ENCODE measurements at places on chromosomes 11 and 22. TPM values are rescaled to one million over a fixed set of nuclear protein-coding genes. Genes with fewer than 3 reads are reported as not detected.
A peak's percentile ranks its signal among the peaks of the same experiment; 100 is the strongest.

GRCh38 chr11:96969251-96969650 is 579.4 kb downstream of the JRKL start:
- DNase-seq, result no peak

KDM4E gene
- total RNA-seq, result not detected

LTO1 gene
- total RNA-seq, result 33.4 TPM

DNA sequence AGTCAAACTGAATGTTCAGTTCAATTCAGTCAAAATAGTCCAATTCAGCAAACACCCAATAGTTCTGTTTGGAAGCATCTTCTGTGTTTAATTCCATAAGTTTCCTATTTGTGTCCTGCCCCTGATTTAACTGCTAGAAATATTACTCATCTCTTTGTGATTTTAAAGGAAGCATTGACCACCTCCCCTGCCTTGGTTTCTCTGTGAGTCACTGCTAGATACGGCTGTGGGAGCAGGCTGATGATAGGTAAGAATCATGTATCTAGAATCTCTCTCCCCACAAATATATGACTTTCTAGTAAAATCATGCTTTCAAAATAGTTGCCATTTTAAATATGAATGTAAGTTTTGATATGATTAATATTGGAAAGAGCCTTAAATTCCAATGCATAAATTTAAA is 888.5 kb downstream of the NTM start:
- DNase-seq, result no peak

OR52N4 gene
- not detected for total RNA-seq

KRTAP5-9 gene
- total RNA-seq, result 0.26 TPM

DNA sequence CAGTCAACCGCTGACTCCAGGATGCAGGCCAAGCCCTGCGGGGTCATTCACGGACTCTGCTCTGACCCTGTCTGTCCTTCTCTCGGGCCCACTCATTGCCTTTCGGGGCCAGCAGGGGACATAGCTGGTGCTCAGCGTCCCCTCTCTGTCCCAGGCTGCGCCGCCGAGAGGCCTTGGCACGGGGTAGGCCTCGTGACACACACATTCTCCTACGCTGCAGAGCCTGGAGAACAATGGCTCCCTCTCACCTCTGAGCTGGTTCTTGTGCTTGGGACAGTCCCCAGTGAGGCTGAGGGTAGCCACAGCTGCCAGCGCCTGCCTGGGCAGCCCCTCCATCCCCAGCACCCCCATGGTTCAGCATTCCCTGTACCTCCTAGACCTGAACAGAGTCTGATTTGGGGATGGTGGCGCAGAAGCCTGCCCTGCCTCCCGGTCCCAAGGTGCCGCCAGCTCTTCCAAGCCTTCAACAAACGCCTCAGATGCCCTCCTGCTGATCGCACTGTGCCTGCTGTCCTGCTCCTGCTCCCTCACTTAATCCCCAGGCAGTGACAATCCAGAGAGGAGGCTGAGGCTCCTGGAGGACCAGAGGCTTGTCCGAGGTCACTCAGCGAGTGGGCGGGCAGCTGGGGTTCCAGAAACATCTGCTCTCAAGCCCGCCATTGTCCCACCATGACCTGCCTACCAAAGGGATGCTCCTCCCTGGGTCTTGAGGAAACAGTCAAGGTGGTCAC is 30.4 kb downstream of the DUSP8 start:
- DNase-seq, result no peak

MMP12 gene
- not detected for total RNA-seq

C2CD2L gene
- total RNA-seq, result 7.3 TPM

DNA sequence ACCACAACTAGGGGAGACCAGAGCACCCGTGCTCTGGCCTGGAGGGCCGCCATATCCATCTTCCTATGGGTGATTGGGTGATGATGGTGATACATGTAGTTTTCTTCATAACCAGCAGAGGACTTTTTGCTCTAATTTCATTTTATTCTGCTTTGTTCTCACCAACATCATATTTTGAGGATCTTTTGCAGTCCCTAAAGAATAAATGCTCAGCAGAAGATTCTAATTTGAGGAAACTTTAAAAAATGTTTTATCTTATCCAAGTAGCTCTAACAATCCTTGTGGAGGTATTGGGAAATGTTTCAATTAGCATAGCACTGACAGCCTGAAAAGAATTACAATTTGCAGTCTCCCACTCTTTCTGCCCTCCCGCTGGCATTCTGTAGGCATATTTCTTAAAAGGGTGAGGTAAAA is 544.0 kb downstream of the NTM start:
- DNase-seq, result no peak

GRCh38 chr11:93715797-93716396 is 25.4 kb downstream of the TAF1D start:
- no peak for DNase-seq

- DNase-seq, result no peak
Measured at GRCh38 chr22:23553924-23554870, 25.9 kb downstream of the IGLL1 start.

SLC36A4 gene
- 36.4 TPM for total RNA-seq

DNA sequence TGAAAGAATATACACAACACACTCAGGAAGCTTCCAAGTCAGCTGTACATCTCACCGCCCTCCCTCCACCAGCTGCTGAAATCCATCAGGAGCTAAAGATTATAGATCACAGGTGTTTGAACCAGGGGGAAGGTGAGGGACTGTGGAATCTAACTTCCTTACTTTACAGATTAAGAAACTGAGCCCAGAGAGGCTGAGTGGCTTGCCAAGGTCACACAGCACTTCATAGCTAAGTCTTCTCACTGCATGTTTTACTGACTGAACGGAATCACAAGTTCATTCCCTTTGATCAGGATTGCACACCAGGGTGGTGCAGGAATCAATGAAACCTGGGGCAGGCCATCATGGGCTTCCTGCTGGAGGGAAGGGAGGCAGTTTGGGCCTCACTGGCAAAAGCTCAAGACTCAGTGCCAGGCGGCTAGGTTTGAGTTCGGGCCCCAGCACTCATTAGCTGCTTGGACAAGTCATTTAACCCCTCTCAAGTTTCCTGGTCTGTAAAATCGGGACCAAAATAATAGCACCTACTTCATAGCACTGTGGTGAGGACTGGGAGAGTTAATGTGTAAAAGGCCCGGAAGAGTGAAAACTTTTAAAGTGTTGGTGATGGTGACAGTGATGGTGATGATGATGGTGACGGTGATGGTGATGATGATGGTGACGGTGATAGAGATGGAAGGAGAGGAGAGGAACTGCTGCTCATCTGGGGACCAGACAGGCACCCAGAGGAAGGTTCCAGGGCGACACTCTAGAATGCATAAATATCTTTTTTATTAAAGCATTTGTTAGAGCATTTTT is 8.2 kb downstream of the CD5 start:
- no peak for DNase-seq

DNA sequence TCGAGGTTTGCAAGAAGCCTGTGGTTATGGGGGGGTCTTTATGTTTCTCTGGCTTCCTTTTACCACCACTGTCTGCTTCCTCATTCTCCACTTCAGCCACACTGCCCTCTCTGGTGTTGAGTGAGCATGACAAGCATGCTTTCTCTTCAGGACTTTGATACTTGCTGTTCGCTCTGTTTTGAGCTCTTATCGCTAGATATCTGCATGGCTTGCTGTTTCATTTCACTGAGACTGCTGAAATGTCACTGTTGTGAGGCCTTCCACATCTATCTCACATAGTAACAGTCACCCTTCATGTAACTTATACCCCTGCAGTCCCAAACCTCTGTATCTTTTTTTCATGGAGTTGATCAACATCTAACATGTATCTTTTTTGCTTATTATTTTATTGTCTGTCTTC is 59.8 kb downstream of the TMEM135 start:
- DNase-seq, result no peak

GRCh38 chr22:27381552-27381951 is 420.0 kb downstream of the MN1 start:
- no peak for DNase-seq

GRCh38 chr11:72812967-72813739 is 1.1 kb upstream of the ATG16L2 start:
- no peak for DNase-seq

- no peak for DNase-seq
Measured at GRCh38 chr11:6545917-6546605, 49.0 kb downstream of the DNHD1 start.

PARVG gene
- total RNA-seq, result not detected

MRGPRD gene
- not detected for total RNA-seq

GRCh38 chr11:15577519-15577918 is 462.8 kb downstream of the INSC start:
- no peak for DNase-seq

GRCh38 chr11:112584672-112585071 is 324.0 kb upstream of the PLET1 start:
- no peak for DNase-seq

TMEM191B gene
- total RNA-seq, result 2.2 TPM

OR2AT4 gene
- total RNA-seq, result not detected

DNA sequence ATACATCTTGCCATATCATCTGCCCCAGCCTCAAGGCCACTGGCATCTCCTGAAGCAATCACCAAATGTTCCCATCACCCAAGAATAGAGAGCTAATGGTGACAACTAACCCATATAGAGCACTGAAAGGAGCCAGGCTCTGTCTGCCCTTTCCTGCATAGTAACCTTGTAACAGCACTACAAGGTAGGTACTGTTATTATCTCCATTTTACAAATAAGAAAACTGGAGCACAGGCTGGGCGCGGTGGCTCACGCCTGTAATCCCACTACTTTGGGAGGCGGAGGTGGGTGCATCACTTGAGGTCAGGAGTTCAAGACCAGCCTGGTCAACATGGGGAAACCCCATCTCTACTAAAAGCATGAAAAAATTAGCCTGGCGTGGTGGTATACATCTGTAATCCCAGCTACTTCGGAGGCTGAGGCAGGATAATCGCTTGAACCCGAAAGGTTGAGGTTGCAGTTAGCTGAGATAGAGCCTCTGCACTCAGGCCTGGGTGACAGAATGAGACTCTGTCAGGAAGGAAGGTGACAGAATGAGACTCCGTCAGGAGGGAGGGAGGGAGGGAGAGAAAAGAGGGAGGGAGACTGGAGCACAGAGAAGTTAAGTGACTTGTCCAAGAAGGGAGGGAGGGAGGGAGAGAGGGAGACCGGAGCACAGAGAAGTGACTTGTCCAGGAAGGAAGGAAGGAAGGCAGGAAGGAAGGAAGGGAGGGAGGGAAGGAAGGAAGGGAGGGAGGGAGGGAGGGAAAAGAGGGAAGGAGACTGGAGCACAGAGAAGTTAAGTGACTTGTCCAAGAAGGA is 2.2 kb downstream of the SLC35F2 start:
- DNase-seq, result no peak

MB gene
- not detected for total RNA-seq

DNA sequence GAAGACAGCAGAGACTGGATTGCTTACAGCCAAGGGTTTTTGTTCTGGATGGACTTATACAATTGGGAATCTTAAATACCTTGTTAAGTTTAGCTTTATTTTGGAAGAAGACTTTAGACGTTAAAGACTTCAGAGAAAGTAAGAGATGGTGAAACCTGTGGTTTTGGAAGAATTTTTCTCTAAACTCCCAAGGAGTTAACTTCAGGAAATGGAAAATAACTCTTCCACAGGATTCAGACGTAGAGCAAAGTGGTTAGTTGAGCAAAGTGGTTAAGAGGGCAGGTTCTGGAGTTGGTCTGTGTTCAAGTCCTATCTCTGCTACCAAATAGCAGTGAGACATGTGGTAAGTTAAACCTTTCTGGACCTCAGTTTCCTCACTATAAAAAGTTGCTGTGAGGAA is 12.8 kb downstream of the PITPNB start:
- DNase-seq, result no peak

GRCh38 chr11:121356357-121356756 is 63.8 kb downstream of the SC5D start:
- no peak for DNase-seq

DNA sequence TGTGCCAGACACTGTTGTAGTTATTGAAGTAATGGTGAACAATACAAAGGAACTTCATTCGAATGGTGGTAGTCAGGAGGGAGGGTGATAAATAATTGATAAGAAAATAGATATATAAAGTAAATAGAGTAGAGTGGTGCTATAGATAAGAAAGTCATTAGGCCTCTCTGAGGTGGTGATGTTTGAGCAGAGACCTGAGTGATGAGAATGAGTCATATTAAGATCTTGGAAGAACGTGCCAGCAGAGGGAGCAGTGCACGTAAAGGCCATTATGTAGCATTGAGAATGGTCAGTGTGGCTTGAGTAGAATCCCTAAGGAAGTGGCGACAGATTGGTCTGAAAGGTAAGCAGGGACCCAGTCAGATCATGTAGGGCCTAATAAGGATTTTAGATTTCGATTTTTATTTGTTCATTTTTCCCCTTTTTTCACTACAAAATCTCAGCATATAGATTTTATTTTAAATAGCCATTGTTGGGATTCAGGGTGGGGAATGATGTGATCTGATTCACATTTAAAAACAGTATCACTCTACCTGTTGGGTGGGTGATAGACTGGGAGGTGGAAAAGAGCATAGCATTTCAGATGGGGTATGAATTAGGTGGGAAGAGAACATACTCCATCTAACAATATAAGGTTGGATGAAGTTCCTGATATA is 44.7 kb downstream of the CCDC90B start:
- DNase-seq, result peak; percentile 13

USH1C gene
- total RNA-seq, result 15.8 TPM

DNA sequence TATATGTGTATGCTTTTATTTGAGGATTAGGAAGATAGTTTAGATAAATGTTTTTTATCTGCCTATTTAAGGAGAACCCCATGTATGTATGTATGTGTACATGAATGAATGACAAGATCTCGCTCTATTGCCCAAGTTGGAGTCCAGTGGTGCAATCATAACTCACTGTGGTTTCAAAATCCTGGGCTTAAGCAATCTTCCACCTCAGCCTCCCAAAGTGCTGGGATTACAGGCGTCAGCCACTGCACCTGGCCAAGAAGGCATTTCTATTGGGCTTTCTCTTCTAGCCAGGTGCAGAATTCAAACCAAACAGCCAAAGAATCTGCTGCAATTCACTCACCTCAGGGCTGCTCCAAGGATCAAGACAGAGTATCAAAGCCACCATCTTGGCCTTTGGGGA is 25.5 kb upstream of the DGKZ start:
- no peak for DNase-seq

Measured in progenitor cell of endocrine pancreas (in vitro differentiated cells).